ENCODE measurements at places on chromosomes 3 and 15. TPM values are rescaled to one million over a fixed set of nuclear protein-coding genes. Genes with fewer than 3 reads are reported as not detected.
A peak's percentile ranks its signal among the peaks of the same experiment; 100 is the strongest.

The GHSR gene
- total RNA-seq = not detected

The PROK2 gene
- total RNA-seq = not detected

The SCAPER gene
- 6.2 TPM for total RNA-seq

The OXTR gene
- 1.5 TPM for total RNA-seq

DNA sequence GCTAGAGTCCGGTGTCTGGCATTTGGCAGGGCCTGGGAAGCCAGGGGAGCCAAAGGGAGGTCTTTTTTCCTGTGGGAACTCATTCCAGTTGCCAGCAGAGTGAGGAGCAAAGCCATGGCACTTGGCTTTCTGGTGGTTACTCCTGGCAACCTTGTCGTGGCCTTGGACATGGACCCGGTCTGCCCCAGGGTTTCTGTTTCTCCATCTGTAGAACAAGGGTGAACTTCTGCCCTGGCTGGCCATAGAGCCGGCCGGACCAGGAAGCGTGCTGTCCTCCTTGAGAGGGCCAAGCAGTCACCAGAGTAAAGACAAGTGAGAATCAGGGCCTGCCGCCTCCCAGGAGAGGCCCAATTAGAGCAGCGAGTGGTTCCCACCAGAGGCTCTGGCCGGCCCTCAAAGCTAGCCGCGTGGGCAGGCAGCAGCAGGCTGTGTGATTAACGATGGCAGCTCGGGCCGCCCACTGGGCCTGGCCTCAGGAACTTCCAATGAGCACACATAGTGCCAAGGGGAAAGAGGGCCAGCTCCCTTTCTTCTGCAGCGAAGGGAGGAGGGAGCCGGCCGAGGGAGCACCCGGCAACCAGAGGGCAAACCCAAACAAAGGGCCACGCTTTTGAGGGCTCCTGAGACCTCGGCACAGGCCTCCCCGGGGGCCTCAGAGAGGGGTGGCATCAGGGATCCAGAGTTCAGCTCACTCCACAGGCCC lies 29.1 kb upstream of the ELP6 start:
- no peak for DNase-seq

DNA sequence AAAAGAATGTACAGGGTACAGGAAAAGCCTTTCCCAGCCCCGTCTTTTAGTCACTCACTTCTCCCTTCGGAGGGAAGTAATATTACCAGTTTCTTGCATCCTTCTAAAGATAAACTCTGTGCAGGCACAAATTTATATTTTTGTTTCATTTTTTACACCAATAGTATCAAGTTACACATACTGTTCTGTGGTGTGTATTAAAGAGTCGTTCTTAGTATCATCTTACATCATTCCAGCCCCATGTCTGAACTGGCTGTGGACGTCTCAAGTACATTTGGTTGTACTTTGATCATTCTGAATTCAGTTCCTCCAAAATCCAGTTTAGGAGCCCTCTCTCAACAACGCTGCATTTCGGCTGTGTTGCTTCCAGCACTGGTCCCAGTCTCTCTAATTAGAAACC lies 68.7 kb downstream of the LMLN start:
- DNase-seq = peak; percentile 14

DNA sequence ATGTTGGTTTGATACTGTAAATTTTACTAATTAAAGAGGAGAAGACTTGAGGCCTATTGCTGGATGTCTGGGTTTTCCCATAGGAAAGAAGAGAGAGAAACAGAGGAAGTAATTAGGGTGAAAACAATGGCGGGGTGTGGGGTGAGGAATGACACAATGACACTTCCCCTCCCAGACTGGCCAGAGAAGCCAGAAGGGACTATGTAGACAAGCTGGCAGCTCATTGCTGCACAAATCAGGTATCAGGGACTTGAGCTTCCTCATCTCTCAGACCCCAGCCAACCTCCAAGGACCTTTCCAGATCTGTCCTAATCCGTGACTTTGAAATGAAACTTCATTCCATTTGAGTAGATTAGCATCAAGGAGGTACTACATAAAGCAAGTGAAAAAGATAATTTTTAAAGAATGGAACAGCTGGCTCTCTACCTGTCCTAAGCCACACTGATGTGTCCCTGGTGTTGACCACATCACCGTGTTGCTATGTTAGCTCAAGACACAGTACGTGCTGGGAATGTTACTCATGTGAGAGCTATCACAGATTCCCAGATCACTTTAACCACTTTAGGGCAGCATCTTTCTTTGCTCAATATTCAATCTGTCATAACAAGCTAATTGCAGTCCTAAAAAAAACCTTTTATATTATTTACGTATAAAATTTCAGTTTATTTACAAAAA lies 22.2 kb downstream of the TMEM212 start:
- DNase-seq = no peak

All from HT1080 (cell line).